ENCODE measurements at places on chromosomes 5 and 9.

- no peak for DNase-seq
These were observed 212.4 kb upstream of the DMRT1 start for GRCh38 chr9:629146-629545.

DNA sequence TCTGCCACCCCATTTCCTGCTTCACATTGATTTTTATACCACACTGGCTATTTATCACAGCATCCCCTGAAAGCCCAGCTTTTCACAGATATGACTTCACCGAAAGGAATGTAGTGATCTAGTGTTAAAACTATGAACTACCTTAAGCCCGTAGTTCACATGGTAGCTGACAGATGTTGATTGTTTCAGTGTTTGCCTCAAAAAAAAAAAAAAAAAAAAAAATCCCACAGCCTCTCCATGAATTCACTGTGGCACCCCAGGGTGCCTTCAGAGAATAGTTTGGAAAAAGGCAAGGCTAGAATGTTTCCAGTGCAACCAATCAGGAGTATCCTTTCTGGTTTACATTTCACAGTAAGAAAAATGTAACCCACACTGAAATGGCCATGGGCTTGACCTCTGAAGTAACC is 37.1 kb downstream of the GLIS3 start:
- peak; percentile 61 for DNase-seq

DNA sequence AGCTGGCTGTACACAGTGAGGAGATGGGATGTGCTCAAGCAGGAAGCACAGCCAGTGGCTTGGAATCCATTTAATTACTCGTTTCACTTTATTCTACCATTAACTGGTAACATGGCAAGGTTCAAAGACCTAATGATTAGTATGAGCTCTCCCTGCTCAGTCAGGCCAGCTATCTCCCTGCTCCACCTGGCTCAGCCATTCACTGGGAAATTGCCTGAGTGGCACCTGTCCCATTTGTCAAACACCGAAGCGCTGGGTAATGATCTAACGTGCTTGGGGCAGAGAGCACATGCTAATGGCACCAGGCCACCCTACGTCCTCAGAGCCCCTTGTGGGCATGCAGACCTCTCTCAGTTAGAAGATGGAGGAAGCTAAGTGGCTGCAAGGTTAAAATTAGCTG is 162.2 kb downstream of the TTLL11 start:
- no peak for DNase-seq

- no peak for DNase-seq
These were observed 72.0 kb upstream of the SUSD1 start for GRCh38 chr9:112247090-112247489.

DNA sequence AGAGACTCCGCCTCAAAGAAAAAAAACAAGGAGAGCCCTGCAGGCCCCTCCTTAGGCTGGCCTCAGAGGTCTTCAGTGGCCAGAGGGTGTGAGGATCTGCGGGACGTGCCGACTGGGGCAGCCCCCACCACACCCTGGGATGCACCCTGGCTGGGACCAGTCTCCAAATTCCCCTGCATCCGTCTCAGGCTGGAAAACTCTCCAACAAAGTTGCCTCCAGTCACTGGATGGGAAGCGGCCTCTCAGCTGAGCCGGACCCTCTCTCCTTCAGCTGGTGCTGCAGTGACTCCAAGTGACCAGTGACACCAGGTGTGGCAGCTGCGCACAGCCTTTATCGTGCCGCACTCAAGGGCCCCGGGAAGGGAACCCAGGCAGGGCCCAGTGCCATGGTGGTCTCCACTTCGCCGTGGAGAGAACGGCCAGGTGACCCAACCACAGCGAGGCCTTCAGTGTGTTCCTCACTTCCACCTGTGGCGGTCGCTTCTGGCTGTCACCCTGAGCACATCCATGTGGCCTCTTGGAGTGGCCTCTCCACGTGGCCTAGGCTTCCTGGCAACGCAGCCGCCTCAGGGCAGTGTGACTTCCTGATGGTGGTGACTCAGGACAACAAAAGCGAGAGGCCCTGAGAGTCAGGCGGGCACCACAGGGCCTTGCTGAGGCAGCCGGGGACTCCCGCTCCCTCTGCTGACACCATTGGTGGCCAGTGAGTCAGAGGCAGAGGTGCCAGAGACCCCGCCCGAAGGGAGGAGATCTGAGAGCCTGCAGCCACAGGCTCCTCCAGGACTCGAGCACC is 19.3 kb upstream of the CAMSAP1 start:
- DNase-seq = peak; percentile 73

GRCh38 chr5:145661737-145662485 is 173.2 kb downstream of the PRELID2 start:
- no peak for DNase-seq

- no peak for DNase-seq
These were observed 47.9 kb upstream of the BASP1 start for GRCh38 chr5:17169507-17169906.
